HFF-Myc (cell line): ENCODE measurements at places on chromosomes 11 and 22.

- DNase-seq: no peak
Observed at GRCh38 chr11:75938543-75938942, 123.5 kb downstream of the UVRAG start.

DNA sequence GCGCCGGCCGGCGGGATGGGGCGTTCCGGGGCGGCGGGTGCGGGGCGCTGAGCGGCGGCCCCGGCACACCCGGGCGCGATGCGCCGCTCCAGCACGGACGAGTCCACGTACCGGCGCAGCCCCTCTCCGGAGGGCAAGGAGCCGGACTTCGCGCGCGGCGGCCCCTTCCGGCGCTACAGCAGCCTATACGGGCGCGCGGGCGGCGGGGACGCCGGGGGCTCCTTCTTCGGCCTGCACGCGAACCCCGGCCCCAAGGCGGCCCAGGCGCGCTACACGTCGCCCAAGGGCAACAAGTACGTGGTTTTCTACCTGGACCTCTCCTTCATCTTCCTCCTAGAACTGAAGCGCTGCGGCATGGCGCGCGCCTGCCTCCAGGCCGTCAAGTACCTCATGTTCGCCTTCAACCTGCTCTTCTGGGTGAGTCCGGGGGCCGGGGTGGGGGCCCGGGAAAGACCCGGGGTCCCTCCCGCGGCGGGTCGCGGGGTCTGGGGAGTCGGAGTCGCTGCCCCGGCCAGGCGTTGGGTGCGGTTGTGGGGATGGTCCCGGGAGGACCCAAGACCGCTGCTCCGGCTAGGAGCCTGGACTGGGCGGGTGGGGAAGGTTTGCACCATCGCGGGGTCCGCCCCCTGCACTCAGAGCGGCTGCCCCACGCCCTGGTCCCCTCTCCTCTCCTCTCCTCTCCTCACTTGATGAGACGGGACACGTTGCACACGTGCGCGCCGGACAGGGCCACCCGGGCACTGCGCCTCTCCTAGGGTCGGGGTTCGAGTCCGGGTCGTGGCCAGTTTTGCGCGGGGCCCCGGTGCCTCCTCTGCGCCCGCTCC is 7.5 kb downstream of the TSPAN4 start:
- no peak for DNase-seq

GRCh38 chr11:9535189-9535781 is 38.2 kb upstream of the WEE1 start:
- peak; percentile 30 for DNase-seq

GRCh38 chr11:89490981-89491690 is at the start of gene NOX4:
Gene NOX4, minus strand, starts transcription at chr11:89491375. Its CDS starts 129 bp downstream, at chr11:89491246.
- DNase-seq: no peak

DNA sequence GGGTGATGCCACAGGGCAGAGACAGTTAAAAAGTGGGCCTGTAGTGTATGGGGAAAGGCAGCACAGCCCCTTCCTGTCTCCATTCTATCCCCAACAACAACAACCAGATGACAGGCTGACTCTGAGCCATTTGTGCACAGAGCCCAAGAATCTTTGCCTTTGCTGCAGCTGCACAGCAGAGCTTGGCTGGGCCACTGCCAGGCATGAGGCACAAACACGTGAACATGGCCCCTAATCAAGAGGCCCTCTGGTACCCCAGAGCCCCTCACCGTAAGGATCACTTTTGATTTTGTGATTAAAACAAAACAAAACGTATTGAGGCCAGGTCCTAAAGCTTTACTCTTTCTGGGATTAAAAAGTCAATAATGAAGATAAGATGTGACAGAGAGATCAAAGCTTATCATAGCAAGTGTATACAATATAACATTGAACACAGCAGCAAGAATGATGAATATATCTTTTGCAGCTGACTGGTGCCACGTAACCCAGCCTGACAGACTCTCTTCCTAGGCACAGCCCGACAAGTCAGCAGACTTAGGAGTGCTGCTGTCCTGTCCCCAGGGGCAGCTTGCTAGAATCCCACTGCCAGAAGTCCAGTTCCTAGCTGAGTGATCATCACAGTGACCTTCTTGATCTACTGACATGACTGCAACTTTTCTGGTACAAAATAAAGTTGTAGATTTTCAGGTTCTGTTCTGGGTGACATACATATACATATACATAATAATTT is 117.8 kb downstream of the SERGEF start:
- peak; percentile 2 for DNase-seq

DNA sequence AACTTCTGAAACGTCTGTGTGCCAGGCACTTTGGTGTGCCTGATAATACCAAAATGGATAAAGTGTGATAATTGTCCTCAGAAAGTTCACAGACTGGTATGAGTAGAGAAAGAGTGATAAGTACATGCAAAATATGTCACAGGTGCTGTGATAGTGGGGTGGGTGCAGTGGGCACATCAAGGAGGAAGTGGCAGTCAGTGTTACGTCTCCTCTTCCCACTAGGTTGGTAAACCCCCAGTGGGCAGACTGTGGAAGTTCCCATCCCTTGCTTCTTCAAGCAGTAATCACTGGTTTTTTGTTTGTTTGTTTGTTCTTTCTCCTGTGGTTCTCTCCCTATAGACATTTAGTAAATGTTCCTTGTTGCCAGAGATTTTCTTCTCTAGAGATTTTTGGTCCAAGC is 5.4 kb downstream of the RNF121 start:
- DNase-seq: no peak

DNA sequence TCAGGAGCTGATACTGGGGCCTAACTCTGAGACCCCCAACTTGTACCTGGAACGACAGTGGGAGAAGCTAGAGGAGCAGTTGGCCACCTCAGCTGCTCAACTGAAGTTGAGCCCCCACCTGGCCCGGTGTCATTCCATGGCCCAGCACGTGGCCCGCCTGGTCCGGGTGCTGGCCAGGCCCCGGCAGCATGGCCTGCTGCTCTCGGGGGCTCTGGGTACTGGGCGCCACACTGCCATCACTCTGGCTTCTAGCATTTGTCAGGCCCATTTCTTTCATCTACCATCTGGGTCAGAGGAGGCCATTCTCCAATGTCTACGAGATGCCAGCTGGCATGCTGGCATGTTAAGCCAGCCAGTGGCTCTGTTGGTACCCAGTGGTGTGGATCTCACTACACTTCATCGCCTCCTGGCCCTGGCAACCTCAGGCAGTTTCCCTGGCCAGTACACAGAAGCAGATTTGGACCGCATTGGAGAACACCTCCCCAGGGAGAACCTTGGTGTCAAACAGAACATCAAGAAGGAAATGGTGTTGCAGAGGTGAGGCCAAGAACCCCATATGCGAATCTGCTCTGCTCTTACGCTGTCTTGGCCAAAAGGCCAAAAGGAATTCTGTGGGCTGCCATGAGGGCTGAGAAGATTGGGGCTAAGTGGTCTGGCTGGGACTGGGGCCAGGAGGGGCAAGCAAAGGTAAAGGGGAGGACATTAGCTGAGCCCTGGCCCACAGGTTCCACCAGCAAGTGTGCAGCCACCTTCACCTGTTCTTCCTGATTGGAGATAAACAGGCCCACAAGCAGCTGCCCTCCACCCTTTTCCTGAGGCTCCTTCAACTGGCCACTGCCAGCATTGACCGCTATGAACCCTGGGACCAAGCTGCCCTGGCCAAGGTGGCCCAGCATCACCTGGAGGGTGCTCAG is 45.4 kb downstream of the RRP8 start:
- no peak for DNase-seq

GRCh38 chr11:16350125-16350524 is 6.2 kb downstream of the SOX6 start:
- no peak for DNase-seq

- DNase-seq: peak; percentile 44
Observed at GRCh38 chr11:8192016-8192895, 23.4 kb upstream of the RIC3 start.

GRCh38 chr11:94730153-94730552 is 38.0 kb upstream of the AMOTL1 start:
- DNase-seq: no peak

GRCh38 chr11:17700991-17701390 is 18.4 kb upstream of the MYOD1 start:
- no peak for DNase-seq

- DNase-seq: no peak
Observed at GRCh38 chr11:131065435-131066413, 149.4 kb upstream of the SNX19 start.

DNA sequence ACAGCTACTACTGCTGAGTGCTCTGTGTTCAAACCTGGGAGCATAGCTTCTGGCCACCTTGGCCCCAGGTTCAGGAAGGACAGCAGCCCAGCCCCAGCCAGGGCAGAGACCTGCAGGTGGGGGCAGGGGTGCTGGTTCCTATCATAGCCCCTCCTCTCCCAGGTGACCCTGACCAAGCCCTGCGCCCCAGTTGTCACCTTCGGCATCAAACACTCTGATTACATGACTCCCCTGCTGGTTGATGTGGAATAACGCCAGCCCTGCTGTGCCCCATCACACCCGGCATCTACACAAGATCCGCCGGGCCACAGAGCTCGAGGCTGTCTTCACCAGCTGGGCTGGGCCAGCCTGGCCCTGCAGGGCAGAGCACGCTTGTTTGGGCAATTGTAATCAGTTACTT is 6.9 kb downstream of the SCGB1C1 start:
- no peak for DNase-seq

DNA sequence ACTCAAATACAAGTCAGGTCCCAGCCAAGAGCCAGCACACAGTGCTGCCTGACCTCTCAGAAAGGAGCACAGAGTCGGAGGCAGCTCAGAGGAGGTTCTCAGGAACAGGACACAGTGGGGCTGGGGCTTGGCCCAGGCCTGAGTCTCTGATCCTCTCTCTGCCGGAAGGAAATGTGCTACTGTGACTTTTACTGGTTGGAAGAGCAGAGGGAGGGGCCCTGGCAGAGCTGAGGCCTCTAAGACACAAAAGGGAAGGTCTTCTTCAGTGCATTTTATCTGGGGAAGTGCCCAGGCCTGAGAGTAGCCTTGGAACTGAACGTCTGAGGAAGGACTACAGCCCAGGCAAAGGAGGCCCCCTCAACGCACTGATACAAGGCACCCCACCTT is 16.2 kb upstream of the CASTOR1 start:
- no peak for DNase-seq

DNA sequence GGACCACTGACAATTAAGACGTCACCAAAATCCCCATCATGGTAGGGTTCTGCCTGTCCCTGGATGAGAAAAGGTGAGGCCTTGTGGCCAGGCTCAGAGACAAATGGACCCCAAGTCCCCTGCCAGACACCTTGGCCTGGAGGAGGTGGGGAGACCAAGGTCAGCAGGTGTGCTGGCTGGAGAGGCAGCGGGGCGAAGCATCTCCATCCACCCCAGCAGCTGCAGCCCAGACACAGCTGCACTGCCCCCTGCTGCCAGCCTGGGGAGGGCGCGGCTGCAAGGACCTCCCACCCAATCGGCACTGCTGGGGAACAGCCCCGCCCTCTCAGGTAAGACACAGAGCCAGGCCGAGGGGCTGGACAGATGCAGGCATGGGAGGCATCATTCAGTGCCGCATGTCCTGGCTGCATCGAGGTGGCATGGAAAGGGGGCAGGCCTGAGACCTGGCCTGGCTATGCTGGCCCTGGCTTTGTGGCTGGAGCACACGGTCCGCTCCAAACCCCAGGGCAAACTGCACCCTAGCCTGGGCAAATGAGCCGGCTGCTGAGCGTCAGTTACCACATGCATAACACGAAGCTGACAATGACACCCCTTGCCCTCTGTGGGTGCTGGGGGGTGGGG is 12.2 kb upstream of the MFNG start:
- no peak for DNase-seq

DNA sequence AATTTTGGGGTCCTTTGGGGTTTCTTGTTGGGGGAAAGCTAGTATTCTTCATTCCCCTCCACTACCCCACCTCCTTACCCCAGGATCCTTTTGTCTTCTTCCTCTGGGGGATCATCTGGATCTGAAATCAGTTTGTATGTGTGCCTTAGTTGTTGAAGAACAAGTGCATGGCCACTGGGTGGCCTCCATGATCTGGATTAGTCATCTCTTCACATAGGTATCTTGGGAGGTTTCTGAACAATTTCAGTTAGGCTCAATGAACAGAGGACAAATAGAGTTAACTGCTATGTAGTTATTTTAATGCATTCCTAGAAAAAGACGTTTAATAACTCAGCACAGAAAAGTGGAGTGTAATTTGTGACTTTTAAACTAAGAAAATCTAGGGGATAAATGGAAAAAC is 7.1 kb upstream of the VWA5A start:
- no peak for DNase-seq

GRCh38 chr11:115636753-115637527 is 132.7 kb upstream of the CADM1 start:
- DNase-seq: no peak

GRCh38 chr22:27198518-27199035 is 541.2 kb downstream of the MIAT start:
- no peak for DNase-seq

DNA sequence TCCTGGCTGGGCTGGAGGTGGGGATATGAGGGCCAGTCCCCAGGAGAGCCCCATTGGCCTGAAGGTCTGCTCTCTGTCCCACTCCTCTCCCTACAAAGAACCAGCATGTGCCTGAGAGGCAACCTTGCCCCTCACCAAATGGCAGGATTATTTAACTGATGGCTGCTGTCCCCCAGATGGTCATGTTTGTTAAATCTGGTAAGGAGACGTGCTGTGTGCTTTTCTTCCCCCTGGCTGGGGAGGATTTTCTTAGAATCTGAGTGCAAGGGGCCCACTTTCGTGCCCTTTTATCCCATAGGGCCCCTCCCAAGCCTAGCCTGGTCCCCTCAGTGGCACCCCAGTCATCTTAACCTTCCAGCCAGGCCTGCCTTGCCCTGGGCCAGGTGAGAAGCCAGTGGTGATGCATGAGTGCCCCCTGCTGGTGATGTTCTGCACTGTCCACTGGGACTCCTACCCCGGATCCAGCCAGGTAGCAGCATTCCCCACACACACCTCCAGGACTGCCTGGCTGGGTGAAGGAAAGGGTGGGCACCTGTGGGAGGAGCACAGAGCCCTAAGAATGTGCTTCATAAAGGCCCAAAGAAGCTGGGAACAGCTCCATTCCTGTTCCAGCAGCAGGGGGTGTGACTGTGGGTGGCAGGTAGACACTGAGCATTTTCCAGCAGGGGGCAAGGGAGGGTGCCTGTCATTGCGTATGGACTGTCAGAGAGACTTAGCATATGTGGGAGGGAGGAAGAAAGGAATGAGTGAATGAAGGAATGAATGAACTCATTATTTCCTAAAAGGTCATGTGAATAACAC is 28.9 kb downstream of the MFNG start:
- no peak for DNase-seq

DNA sequence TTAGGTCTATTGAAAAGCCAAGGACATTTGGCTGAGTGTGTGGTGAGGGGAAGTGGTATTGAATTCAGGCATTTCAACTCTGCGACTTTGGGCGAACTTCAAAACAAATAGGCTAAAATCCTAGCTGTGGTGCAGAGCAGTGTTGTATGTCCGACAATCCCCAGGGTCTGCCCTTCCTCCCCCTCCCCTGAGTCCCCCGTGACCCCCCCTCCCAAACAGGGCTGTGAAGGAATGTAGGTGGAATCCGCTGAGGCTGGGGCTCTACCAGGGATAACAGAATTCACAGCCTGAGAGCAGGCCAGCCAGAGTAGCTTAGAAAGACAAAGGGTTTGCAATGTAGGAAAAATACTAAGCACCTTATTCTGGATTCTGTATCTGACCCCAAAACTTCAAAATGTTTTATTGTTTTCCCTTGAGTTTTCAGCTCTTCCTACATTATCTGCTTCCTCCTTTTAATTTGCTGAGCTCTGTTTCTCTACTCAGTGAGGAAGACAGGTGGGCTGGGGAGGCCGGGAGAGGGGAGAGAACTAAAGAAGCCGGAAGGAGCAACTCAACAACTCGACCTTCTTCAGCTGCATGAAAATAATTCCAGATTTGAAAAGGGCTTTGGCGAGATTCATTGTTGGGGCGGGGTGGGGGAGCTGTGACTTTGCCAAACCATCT is 315.2 kb downstream of the BLID start:
- no peak for DNase-seq
